ENCODE measurements at places on chromosomes 2 and 18.

DNA sequence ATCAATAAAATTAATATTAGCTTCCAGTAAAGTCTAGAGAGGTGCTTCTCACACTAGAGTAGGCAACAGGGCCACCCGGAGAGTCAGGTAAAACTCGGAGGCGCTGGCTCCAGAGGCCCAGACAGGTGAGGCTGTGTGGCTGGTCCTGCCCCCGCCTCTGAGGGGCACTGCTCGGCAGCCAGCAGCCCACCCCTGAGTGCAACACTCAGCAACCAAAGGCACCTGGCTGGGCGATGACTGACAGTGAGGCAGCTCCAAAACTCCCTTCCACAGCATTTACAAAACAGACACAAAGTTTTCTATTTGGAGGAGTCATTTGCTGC lies 138.8 kb upstream of the ID2 start:
- DNase-seq: no peak

DNA sequence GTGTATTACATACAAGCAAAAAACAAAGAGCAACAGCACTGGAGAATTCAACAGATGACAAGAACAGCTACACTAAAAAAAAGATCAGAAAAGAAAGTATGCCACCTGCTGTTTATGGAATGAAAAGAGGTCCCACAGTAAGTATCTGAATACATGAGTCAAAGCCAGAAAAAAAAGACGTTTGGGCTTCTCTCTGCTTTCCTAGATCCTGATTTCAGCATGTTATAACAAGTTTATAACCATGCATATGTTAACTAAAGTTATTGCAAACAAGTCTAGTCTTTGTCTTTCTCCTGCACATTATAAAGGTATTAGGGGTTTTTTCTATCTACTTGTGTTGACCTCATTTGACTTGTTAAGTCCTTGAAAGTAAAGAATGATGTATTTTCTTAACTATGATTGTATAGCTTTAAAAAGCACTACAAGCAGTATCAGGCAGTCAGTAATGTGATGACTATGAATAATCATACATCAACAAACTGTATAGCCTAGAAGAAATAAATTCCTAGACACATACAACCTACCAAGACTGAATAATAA lies 108.5 kb upstream of the COL5A2 start:
- DNase-seq: peak; percentile 83

- no peak for DNase-seq
Measured at GRCh38 chr2:42274863-42275262, 86.2 kb downstream of the COX7A2L start.

GRCh38 chr2:192029089-192029488 lies 165.6 kb downstream of the TMEFF2 start:
- DNase-seq: no peak

DNA sequence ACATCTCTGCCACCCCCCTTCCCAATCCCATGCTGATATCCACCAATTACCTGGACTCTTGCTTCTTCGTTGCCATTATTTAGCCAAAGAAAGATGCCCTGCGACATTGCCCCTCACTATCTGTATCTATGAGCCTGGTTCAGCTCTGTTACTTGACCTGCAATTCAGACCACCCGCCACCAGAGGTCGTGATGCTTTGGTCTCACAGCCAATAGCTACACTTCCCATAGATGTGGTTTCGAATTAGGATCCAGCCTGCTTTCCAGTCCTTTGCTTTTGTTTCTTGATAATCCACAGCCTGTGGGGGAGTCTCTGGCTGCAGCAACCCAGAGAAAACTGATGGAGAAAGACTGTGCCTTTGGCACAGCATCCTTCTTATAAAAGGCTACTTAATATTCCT lies 239.4 kb downstream of the KLHL29 start:
- DNase-seq: no peak

- no peak for DNase-seq
Measured at GRCh38 chr2:25368660-25369059, 26.9 kb upstream of the DNMT3A start.

- no peak for DNase-seq
Measured at GRCh38 chr2:237501892-237502513, 15.0 kb downstream of the MLPH start.

GRCh38 chr18:28164771-28165483 lies 12.0 kb downstream of the CDH2 start:
- DNase-seq: peak; percentile 54

- peak; percentile 48 for DNase-seq
Measured at GRCh38 chr2:97011977-97012569, 25.7 kb upstream of the FAM178B start.

DNA sequence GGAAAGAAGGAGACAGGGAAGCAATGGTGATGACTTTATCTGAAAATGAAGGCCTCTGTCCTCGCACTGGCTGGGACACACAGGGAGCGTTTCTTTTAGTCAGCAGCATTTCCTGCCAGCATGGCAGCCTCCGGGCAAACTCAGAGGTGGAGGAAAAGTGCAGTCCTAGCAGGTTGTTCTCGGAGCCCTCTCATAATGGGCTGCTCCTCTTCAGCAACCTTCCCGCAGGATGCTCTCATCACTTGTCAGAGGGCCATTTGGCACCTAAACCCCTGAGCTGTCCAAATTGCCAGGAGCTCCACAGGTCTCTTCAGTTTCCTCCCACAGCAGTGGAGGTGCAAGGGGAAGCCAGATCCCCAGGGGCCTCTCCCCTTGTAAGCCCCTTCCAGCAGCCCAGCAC lies 6.2 kb downstream of the STK39 start:
- no peak for DNase-seq
